Bronchial epithelial cell (primary cell): ENCODE measurements at places on chromosomes 5 and 9.

DNA sequence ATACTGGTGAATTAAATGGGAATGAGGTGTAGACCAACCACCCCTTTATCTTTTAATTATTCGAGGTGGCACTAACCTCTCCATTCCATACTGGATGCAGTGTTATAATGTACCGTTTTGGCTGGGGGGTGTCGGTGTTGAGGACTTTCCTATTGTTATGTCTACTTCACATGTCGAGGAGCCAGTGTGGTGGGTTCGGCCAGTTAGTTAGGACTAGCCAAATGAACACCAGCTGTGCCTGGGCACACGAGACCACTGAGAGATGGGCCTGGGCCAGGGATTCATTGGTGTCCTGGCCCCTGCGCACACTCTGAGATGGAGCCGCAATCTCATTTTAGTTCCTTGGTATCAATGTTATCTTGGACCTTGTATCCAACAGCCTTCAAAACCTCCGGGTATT, 186.2 kb downstream of the CACNA1B start:
- DNase-seq: no peak

GRCh38 chr9:16601991-16602390, 268.5 kb downstream of the BNC2 start:
- peak; percentile 12 for DNase-seq

DNA sequence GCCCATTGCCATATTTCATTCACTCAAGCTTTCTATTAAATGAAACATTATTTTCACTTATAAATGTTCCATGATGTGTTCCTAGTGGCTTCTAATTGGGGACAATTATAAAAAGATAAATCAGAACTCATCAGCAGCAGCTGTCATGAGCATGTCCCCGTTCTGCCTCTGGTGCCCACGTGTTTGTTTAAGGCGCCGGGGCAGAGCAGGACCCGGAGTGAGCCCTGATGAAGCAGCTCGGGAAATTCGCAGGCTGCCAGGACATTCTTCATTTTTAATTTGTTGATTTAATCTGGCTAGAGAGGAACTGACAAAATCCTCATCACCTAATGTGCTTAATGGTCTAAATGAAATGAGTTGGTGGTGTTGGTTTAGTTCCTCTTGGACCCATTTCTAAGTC, 475.0 kb downstream of the CTNND2 start:
- DNase-seq: no peak

DNA sequence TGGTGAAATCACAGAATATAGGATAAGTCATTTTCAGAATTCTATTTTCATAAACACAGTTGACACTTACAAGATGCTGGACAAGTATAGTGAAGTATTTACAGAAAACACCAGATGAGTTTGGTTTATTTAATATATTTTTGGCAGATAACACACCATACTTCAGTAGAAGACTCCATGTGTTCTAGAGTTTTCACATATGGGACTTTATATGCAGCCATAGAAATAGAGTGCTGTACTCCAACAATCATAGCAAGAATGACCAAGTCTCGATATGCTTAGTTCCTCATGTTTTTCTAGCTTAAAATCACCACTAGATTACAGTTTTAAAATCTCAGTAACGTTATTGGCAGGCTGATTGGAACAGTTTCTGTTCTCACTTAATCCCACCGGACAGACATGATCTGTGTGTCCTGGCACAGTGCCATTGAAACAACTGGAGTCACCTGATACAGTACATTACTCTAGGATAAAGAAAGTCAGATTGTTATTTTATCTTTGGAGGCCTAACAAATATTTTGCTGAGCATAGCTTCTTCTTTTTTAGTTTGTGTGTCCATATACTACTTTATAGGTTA, 45.8 kb upstream of the ERBIN start:
- no peak for DNase-seq

DNA sequence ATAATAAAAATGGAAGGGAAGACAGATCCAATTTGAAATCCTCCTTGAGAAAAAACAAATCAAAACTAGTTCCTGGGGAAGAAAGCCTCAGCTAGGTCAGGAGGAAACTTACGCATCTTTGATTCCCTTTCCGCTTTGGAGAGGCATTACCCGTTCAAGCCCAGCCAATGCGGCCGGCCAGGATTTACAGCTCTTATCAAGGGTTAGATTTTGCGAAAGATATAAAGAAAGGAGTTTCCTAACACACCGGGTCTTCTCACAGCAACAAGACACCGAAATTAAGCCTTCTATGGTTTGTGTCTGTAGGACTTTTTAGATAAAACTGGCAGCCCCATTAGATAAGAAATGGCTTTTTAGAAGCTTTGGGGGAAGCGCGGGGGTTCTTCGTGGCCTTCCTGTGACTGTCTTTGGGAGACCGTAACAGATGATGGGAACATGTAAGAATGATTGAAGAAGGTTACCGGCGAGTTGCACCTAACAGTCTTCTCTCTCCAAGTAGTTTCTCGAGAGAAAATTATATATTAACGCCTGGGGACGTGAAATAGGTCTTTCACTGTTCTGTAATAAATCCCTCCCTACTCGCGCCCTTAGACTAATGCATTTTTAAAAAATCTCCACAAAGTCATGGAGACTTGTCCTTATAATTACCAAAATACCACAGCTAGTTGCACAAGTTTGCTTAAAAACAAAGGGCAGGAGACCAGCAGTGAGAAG, 1.3 kb upstream of the ISL1 start:
- DNase-seq: no peak

DNA sequence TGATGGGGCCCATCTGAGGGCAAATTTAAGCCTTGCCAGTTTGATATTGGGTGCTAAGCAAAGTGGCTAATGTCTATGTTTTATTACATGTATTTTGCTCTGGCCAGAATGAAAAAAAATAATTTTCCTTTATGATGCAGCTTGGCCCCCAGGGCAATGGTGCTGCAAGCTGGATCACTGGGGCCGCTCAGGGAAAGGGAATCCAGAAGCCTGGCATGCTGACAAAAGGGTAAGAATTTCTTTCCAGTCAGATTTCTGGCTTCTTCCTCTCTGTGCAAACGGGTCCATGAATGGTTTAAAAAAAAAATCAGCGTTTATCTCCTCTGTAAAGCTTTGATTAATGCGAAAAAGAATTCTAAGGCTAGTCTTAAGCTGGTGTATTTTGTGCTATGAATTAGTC, 138.4 kb downstream of the MAPKAP1 start:
- no peak for DNase-seq

DNA sequence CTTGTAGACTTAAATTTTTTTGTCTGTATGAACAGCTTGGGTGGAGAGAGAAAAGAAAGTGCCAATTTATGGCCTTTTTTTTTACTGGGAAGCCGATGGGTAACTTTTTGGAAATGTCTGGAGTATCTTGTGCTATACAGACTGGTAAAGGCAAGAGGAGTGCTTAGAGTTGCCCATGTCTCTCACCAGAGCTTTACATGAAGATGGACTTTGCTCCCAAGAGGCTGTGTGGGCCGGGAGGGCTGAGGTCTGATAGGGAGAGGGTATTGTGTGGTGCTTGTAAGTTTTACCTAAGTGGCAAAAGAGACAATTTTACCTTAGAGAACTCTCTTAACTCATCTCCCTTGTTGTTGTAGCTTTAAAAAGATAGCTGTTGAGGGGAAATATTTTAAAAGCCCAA, 203.2 kb downstream of the SEMA6A start:
- no peak for DNase-seq

DNA sequence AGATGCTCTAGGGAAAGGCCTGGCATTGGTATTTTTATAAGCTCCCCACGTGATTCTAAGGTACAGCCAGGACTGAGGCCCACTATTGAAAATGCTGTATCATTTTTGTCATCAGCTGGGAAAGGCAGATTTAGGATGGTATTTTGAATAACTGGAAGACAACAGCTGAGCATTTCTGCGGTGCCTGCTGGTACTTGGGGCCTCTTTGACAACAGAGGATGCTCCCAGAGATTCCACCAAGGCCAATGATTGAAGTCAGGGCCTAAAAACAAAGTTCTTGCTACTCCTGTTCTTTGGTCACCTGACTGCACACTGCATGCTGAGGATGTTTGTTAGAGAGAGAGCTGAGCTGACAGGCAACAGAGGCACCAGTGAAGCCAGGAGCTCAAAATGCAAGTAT, 8.1 kb downstream of the FBLL1 start:
- no peak for DNase-seq

GRCh38 chr5:78518365-78519197, 130.0 kb downstream of the LHFPL2 start:
- DNase-seq: peak; percentile 87

- peak; percentile 50 for DNase-seq
Measured at GRCh38 chr5:160293901-160294561, 18.3 kb downstream of the CCNJL start.

DNA sequence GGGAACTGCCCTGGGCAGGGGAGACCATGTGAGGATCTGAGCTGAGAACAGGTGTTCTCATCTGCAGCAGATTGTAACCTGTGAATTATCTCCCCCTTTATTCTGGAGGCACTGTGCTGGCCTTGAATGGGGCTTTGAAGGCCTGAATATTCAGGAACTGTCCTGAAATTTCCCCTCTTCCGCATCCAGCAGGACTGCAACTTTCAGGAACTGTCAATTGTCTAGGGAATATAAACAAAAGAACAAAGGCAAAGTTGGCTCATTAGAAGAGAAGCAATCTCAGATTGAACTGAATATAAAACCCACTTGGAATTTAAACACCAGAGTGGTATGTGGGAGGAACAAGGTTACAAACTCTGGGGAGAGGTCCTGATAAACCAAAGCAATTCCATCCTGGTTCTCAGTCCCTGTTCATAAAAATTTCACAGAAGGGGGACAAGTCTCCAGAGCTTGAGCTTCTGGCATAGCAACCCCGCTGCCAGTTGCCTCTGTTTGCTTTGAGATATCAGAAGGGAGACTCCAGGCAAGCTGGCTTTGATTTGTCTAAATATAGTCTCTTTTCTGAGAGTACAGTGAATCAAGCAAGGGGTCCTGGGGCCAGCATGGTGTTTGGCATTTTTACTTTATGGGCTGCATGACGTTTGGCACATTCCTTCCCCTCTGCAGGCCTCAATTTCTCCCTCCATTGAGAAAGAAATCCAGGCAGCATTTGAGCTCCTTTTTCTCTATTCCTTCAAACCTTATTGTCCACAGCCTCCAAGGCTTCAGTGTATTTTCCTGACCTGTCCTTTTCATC, 47.5 kb downstream of the ADRB2 start:
- no peak for DNase-seq

DNA sequence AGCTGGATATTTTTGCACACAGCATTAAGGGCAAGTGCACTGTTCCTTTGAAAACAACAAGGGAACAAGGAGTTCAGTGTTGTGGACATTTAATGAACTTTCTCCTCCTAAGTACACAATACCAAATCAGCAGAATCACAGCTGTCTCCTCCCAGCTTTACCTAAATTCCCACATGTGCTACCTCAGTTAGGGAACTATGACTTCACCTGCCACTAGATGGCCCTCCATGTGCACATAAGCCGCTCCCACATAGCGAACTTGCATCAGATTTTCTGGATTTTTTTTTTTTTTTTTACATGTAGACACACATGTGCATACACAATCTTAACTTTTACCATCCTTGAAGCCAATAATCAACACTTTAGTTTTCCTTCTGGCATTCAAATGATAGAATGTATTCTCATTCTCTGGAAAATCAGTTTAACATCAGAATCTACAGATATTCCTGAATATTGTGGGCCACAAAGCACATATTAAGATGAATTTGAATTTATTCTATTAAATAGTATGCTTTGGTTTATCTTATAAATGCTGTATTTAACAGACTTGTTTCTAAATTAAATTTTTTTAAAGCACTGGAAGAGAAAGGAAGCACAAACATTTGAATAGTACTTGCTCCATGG, 123.6 kb downstream of the PALM2AKAP2 start:
- DNase-seq: peak; percentile 73

GRCh38 chr5:3680821-3681220, 85.2 kb downstream of the IRX1 start:
- DNase-seq: no peak

DNA sequence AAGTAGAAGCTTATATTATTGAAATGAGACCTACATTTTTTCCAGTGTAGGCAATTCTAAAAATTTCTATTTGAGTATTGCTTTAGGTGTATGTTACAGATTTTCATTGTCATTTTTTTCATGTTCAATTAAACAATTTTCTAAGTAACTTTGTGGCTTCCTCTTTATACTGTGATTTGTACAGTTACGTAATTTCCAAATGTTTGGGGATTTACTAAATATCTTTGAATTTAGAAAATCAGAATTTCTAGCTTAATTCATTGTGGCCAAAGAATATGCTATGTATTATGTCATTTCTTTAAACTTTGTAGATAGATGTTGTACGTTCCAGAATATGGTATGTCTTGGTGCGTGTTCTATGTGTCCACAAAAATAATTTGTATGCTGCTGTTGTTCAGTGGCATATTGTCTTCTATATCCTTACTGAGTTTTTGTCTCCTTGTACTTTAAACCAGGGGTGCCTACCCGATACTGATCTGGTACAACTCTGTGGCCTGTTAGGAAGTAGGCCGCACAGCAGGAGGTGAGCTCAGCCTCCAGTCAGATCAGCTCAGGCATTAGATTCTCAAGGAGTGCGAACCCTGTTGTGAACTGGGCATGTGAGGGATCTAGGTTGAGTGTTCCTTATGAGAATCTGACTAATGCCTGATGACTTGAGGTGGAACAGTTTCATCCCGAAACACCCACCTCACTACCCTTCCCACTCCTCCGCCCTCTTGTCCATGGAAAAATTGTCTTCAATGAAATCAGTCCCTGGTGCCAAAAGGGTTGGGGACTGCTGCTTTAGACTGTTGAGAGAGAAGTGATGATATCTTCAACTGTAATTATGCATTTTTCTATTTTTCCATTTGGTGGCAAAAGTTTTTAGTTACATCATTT, 63.5 kb downstream of the UBE2R2 start:
- no peak for DNase-seq

DNA sequence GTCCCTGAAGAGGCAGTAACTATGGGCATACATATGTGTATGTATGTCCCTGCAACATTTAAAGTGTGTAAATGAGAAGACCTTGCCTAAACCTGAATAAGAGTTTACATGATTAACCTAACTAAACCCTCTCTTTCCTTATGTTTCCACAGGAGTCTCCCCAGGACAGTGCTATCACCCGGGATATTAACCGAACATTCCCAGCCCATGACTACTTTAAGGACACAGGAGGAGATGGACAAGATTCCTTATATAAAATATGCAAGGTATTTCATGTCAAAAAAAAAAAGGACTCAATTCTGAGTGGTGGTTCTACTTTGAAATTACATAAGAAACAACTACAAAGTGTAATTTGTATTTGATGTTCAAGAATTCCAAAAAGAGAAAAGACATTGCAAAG, 31.7 kb downstream of the GPR21 start:
- DNase-seq: no peak

GRCh38 chr9:117435630-117436261, 20.9 kb upstream of the ASTN2 start:
- DNase-seq: no peak

GRCh38 chr5:72030237-72030636, 77.0 kb upstream of the MAP1B start:
- no peak for DNase-seq
